Stimulated activated CD4-positive, alpha-beta T cell treated with anti-CD3 and anti-CD28 coated beads, Interleukin-12 subunit alpha, Interleukin-12 subunit beta, amount 100 ng/mL, for 4 hours (primary cell): ENCODE measurements at places on chromosomes 7 and 10.

- DNase-seq = no peak
Observed at GRCh38 chr7:88760136-88760515, 626 bp downstream of the ZNF804B start.

DNA sequence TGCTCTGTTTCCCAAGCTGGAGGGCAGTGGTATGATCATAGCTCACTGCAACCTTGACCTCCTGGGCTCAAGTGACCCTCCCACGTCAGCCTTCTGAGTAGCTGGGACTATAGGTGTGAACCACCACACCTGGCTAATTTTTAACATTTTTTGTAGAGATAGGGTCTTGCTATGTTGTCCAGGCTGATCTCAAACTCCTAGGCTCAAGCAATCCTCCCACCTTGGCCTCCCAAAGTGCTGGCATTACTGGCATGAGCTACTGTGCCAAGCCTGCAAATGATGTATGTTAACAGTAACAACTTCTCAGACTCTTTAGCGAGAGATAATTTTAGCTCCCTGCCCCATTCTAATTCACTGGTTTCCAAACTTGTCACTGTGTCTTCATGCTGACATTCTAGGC, 27.7 kb upstream of the SEPHS1 start:
- DNase-seq = no peak

DNA sequence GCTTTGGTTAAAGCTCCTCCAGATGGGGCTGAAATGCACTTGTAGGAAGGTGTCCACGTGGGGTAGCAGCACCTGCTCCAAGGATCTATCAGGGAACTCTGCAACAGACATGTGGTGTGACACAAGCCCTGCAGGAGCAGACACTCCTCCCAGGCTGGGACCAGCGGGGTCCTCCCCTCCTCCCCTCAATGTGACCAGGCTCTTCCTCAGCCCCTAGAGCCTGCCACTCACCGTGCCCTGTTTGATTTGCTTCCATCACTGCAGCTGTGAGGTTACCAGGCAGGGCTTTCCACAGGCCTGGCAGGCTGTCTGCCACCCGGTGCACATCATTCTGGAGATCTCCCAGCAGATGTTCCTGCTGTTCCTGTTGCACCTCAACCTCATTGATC, 13.4 kb downstream of the MMRN2 start:
- no peak for DNase-seq

DNA sequence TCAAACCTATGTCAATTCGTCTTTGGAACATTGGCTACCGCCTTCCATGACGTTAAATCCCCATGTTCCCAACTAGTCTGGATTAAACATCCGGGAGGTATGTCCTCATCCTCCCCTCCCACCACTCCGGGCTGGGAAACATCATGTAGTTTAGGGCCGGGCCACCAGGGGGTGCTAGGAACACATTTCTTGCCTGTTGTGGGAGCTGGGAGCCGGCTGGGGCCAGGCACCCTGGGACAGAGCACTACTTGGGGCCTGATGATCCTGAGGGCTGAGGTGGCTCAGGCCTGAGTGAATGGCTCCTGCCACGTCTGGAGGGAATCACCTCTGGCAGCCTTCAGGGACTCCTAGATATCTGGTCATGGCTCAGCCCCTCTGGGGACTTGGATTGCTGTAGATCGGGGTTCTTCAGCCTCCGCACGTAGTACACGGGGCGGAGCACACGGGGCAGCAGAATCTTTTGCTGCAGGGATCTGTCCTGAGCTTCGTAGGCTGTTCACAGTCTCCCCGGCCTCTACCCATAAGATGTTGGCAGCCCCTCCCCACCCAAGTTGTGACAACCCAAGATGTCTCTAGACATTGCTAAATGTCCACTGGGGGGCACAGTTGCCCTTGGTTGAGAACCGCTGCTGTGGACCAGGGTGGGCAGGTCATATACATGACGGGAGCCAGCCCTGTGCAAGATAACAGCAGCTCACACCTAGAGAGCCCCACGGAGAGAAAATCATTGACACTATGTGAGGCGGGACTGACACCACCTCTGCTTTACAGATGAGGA, 141.2 kb upstream of the ZNF716 start:
- no peak for DNase-seq

GRCh38 chr7:39749177-39749576, 125.8 kb downstream of the RALA start:
- DNase-seq = no peak

DNA sequence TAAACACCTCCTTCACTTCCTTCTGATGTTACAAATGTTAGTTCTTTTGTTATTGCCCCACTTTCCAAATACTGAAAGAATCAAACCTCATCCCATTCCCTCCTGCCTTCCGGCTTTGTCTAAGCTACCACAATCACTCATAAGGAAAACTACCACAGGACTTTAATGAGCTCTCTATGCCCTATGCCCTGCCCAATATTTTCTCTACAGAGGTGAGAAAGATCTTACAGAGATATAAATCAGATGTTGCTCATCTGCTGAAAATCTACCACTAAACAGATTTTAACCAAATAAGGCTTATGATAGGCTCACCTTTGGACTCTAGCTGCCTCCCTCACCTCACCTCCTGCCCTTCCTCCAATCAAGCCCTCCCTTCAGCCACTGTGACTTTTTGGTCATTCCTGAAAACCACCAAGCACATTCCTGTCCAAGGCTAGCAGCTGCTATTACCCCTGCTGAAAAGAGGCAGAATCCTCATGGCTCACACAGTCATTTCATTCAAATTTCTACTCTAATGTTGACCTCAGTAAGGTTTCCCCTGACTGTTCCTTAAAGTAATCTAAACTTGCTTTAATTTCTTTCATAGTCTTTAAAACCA, 7.7 kb downstream of the ZNF33B start:
- DNase-seq = no peak

DNA sequence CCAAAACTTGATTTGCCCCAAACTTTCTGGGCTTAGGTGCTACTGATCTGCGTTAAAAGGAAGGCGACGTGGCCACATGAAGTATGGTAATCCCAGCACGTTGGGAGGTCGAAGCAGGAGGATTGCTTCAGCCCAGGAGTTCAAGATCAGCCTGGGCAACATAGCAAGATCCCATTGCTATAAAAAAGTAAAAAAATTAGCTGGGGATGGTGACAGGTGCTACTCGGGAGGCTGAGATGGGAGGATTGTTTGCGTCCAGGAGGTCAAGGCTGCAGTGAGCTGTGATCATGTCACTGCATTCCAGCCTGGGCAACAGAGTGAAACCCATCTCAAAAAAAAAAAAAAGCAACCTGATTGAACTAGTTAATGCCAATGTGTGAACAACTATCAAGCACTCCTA, 5.1 kb upstream of the CUL1 start:
- no peak for DNase-seq

GRCh38 chr7:145398758-145399157, 562.9 kb upstream of the TPK1 start:
- no peak for DNase-seq

GRCh38 chr10:108411206-108411605, 1246.7 kb upstream of the SORCS1 start:
- DNase-seq = no peak

- no peak for DNase-seq
Observed at GRCh38 chr10:33242931-33243330, 91.5 kb downstream of the NRP1 start.

DNA sequence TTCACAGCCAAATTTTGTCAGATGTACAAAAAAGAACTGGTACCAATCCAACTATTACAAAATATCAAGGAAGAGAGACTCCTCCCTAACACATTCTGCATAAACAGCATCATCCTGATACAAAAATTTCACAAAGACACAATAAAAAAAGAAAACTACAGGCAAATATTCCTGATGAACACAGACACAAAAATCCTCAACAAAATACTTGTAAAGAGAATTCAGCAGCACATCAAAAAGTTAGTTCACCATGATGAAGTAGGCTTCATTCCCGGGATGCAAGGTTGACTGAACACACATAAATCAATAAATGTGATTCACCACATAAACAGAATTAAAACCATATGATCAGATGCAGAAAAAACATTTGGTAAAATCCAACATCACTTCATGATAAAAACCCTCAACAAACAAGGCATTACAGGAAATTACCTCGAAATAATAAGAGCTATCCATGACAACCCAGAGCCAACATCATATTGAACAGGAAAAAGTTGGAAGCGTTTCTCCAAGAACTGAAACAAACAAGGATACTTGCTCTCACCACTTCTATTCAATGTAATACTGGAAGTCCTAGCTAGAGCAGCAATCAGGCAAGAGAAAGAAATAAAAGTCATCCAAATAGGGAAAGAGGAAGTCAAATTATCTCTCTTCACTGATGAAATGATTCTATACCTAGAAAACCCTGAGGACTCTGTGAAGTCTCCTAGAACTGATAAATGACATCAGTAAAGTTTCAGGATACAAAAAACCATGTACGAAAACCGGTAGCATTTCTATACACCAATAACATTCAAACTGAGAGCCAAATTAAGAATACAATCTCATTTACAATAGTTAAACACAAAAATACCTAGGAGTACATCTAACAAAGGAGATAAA, 223.1 kb downstream of the REEP3 start:
- no peak for DNase-seq

DNA sequence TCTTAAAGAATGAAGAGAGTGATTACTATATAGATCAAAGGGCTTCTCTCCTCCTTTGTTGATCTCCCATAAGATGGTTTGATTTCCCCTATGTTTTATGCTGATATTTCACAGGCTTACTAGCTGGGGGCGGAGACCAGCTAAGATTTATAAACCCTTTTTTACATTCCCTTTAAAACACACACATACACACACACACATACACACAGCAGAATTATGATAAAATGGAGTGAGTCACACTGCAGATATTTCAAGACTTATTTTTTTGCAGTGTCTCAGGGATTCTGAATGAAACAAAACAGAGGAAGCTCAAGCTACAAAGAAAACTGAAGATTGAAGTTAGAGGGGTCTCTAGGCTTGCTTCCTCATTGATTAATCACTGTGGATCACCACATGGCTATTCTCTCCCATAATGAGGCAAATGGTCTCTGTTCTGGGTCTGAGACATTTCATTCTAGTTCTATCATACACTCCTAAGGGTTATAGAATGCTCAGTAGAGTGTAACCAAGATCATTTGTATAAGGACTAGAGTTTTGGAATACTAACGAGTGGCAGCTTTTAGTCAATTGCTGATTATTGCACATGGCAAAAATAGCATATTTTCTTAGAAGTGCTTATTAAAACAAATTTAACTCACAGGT, 18.6 kb downstream of the INA start:
- DNase-seq = no peak

DNA sequence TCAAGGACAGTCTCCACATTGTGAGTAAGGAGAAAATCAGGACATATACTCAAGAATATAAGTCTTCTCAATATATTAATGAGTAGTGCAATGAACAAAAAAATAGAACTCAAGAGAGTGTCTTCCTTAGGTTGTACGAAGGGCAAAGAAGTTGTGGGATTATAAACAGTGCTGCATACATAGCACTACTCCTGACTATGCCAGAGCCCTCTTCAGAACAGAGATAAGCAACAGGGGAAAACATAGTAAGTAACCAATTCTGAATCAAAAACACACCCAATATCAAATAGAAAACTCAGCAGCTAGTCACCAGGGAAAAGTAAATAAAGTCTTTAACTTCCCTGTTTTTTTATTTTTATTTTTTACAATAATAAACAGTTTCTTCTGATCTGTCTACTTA, 10.6 kb downstream of the ARHGAP21 start:
- DNase-seq = no peak

- DNase-seq = no peak
Observed at GRCh38 chr7:138481447-138482380, 21.7 kb downstream of the TRIM24 start.

DNA sequence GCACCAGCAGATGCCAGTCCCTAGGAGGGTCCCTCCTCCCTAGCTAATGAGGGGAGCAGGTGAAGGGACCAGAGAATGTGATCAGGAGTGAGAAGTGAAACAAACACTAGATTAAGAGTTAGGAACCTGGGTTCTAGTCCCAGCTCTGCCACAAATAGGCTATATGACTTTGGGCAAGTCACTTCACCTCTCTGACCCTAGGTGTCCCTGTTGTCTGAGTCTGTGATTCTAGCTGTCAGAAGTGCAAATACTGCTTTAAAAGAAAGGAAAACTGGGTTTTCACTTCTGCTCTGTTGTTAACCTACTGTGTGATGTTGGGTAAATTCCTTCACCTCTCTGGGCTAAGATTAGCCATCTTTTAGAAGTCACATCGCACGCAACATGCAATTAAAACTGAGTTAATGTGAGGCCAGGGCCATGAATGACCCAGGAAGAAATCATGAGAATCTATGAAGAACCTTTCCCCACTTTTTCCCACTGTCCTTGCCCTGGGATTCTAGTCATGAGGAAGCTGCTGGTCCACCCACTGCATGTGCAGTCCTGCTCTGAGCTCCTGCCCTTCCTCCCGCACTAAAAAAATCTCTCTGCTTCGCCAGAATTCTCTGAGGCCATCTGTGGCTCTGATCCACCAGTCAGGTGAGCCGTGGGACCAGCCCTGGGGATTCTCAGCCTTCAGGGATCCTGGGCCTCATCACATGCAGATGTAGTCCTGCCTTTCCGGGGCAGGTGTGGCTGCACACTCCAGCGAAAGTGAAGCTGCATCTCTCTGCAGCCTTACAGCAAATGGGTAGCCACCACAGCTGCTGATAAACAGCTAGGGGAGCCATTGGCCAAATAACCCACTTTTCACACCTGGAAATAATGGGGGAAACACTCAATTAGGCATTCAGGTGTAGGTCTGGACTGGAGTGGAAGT, 181.7 kb downstream of the PLXNA4 start:
- no peak for DNase-seq

DNA sequence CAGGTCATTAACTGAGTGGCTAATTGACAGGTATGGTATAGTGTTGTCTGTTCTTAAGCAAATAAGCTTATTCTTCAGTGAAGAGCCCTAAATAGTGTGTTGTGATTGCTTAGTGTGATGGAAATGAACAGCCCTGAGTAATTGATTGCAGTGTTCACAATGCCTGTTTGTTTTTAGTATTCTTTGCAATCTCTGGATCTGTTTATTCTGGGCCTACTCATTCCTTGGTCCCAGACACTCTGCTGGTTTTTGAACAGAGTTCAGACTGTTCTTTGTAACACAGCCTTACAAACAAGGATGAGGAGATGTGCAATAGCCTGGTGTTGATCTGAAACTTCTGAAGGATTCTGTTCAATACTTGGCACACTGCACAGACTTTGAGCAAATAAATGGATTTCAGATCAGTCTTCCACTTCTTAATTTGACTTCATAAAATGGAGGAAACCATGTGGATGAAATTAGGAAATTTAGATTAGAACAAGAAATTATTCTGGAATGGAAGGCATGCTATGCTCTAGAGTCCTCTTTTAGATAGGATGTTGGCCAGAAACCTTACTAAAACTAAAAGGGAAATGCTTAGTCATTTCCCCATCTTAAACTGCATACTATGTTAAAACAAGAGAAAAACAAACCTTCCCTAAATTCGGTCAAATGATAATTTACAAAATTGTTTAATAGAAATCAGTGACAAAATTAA, 444.2 kb upstream of the SEMA3D start:
- no peak for DNase-seq

- no peak for DNase-seq
Observed at GRCh38 chr7:92808635-92809034, 27.7 kb downstream of the CDK6 start.

- DNase-seq = no peak
Observed at GRCh38 chr10:74910241-74910975, 84.0 kb downstream of the KAT6B start.

DNA sequence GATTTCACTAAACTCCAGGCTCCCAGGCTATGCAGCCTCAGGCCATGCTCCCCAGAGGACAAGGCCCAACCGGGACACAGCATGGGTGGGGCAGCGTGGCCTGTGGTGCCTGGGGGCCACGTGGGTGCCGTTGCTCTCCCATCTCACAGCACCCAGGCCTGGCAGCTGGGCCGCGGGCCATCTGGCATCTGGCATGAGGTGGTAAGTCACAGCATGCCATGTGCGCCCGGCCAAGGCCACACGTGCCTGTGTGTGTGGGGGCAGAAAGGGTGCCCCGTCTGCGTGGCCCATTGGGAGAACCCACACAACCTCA, 204.1 kb downstream of the EBF3 start:
- no peak for DNase-seq
